ENCODE measurements at places on chromosomes 12 and 14.

DNA sequence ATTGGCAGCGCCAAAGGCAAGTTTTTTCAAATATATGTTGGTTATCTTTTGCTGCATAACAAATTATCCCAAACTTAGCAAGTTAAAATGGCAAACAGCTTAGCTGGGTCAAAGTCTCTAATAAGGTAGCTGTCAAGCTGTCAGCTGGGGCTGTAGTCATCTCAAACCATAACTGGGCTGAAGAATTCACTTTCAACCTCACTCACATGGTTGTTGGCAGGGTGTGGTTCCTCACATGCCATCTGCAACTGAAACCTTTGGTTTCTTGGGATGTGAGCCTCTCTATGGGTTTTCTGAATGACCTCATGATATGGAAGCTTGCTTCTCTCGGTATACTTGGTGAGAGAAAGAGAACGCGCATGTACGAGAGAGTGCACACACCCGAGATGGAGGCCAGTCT is 125.4 kb downstream of the LRIG3 start:
- DNase-seq = no peak

DNA sequence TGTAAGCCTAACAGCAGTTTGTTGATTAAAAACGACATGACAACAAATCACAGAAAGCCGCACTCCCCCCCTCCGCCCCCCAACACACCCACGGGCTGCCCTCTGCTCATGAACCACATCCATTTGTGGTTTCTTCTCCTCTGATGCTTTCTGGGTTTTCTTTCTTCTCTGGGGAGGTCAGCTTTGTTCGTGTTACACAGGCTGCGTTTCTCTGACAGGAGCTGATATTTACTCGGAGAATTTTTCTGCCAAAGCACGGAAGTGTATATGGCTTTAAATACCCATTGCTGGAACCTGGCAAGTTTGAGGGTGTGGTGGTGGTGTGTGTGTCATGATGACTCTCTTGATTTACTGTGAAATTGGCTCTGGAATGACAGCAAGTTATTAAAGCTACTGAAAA is 883.7 kb upstream of the TMEM132C start:
- no peak for DNase-seq

DNA sequence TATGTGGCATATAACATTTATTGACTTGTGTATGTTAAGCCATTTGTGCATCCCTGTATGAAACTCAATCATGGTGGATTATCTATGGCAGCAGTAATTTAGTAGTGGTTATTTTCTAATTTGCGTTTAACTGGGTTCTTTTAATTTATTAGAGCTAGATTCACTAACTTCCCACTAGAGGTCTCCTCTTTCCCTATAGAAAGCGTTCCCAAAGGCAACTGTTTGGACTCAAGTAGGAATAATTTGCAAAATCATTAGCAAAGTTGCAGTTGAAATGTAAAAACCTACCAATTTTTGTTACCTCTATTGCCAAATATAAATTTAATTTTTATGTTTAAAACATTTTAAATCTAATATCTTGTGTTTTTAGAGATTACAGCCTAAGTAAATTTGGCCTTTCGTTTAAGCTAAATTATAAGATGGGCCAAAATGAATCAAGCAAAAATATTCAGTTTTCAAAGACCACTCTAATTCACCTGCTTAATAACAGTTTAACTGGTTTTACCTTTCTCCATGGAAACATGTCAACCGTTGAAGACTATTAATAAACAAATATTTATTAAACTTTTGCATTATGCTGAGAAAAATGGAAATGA is 6.0 kb downstream of the DMAC2L start:
- DNase-seq = no peak

DNA sequence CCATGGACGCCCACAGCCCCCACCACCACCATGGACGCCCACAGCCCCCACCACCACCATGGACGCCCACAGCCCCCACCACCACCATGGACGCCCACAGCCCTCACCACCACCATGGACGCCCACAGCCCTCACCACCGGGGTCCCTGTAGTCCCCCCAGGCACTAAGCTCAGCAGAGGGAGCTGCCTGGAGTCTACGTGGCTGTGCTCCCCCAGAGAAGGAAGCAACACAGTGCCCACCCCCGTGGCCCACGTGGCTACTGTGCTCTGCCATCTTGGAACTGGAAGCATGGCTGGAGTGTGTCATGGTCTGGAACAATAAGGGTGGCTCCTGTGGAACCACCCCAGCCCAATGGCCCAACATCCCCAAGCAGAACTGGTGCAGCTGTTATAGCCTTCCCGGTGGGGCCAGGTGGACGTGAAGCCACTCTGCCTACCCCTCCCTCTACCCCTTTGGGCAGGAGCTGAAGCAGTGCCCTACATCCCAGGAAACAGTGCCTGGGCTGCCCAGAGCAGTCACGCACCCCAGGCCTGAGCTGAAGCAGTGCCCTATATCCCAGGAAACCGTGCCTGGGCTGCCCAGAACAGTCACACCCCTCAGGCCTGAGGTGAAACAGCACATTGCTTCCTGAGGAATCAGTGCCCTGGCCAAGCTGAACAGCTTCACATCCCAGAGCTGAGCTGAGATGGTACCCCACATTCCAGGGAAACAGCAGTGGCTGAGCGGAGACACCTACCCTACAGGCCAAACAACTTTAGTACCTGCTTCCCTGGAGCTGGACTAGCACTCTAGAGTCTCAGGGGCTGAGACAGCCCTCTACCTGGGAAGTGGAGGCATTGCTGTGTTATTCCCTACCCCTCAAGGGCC is 9.0 kb upstream of the SFSWAP start:
- no peak for DNase-seq

- no peak for DNase-seq
Measured at GRCh38 chr12:52971679-52972329, 22.9 kb downstream of the KRT18 start.

DNA sequence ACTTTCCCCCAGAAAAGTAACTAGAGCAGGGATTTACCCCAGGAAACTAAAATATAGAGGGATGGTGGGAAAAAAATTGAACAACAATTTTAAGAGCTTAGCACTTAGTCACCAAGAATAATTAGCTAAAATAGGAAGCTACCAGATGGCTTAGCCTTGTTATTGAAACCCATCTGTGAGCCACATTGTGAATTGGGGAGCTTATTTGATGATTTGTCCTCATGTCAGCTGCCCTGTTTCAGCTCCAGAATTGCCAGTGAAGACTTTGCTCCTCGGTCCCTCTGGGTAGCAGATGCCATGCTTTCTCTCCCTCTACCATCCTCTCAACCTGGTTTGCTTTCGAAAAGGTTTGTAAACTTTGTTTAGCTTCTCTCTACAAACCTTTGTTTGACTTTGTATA is 67.7 kb upstream of the PTHLH start:
- no peak for DNase-seq

- no peak for DNase-seq
Measured at GRCh38 chr14:77738559-77739250, 22.3 kb downstream of the SNW1 start.

DNA sequence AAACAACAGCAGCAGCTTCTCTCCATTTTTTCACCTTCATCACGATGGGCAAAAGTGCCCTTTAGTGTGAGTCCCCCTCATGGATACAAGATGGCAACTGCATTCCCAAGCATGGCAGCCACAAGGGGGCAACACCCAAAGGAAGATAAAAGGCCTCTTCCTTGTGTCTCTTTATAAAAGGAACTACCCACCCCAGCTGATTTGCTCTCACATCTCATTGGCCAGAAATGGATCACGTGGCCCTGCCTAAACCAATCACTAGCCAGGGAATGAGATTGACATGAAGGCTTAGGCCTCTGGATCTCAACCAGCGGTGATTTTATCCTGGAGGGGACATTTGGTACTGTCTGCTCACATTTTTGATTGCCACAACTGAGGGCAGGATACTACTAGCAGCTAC is 21.9 kb upstream of the IFT81 start:
- no peak for DNase-seq

GRCh38 chr12:99558109-99558508 is 89.4 kb upstream of the GARIN6 start:
- DNase-seq = no peak

Measured in muscle of arm (tissue), 14 donors.